Fibroblast of skin of left quadriceps (primary cell): ENCODE measurements at places on chromosomes 7 and 10.

GRCh38 chr7:114426824-114427223, 12.2 kb downstream of the FOXP2 start:
- no peak for DNase-seq

- DNase-seq = no peak
Measured at GRCh38 chr10:86642499-86642898, 11.8 kb upstream of the OPN4 start.

DNA sequence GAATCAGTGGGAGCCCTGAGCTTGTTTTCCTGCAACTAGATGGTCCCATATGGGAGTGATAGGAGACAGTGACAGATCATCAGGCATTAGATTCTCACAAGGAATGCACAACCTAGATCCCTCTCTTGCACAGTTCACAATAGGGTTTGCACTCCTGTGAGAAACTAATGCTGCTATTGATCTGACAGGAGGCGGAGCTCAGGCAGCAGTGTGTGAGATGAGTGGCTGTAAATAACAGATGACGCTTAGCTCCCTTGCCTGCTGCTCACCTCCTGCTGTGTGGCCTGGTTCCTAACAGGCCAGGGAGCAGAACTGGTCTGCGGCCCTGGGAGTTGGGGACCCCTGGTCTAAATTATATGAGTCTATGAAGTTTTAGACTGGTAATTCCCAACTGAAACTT, 3.9 kb downstream of the MIOS start:
- no peak for DNase-seq

DNA sequence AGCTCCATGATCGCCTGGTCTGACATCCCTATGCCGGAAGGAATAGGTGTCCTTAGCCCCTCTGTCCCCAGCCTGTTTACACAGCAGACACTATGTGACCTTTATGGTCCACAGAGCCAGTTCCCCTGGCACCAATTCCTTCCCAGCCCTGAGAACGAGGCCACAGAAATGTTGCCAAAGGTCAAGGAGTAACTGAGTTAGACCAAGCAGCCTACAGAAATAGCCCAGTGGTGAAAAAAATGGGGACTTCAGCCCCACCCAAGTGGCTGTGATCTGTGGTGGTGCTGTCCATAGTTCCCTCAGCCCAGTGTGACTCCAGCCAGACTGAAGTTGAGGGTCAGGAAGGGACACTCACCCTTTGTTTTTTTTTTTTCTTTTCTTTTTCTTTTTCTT, 2.5 kb downstream of the PGAM2 start:
- DNase-seq = no peak

- peak; percentile 66 for DNase-seq
Measured at GRCh38 chr7:93117852-93118530, at the start of gene SAMD9. TSS of gene SAMD9 (minus strand) at chr7:93117979. CDS start at chr7:93106097, 11,882 bp downstream.

DNA sequence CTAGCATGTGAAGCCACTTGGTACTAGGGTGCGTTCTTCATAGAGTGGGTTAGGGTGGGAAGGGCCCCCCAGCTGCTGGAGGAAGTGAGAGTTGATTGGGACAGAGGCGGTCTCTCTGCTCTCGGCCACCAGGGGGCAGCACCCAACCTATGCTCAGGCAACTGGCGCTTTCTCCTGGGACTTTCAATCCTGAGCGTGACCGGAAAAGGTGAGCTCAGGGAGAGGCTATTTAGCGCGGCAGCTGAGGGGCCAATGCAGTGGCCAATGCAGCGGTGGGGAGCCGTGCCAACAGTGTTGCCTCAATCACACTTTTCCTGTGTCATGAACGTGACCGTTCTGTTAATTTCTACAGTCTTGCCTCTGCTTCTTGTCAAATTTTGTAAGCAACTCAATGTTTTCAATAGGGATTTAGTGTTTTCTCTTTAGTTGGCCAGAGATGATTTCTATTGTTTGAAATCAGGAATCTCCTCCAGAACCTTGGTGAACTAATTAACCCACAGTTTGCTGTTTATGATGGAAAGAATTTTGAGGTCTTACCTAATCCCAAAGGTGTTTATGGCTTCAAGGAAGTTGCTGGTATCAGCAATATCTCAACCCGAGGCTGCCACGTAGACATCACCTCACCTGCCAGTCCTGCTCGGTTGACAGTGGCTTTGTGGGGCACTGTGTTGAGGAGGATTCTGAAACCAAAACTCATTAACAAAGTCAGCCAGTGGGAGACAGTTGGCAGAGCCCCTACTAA, 67.9 kb upstream of the PDZD8 start:
- DNase-seq = peak; percentile 77

- peak; percentile 27 for DNase-seq
Measured at GRCh38 chr7:142412551-142413193, 154.8 kb upstream of the PRSS58 start.

- peak; percentile 94 for DNase-seq
Measured at GRCh38 chr7:120996333-120996987, 7.9 kb downstream of the CPED1 start.

GRCh38 chr7:2145835-2146580, 86.7 kb downstream of the MAD1L1 start:
- DNase-seq = no peak

- no peak for DNase-seq
Measured at GRCh38 chr10:128814782-128815181, 652.3 kb upstream of the MGMT start.

- DNase-seq = no peak
Measured at GRCh38 chr7:5421714-5422395, 1.8 kb downstream of the TNRC18 start.

DNA sequence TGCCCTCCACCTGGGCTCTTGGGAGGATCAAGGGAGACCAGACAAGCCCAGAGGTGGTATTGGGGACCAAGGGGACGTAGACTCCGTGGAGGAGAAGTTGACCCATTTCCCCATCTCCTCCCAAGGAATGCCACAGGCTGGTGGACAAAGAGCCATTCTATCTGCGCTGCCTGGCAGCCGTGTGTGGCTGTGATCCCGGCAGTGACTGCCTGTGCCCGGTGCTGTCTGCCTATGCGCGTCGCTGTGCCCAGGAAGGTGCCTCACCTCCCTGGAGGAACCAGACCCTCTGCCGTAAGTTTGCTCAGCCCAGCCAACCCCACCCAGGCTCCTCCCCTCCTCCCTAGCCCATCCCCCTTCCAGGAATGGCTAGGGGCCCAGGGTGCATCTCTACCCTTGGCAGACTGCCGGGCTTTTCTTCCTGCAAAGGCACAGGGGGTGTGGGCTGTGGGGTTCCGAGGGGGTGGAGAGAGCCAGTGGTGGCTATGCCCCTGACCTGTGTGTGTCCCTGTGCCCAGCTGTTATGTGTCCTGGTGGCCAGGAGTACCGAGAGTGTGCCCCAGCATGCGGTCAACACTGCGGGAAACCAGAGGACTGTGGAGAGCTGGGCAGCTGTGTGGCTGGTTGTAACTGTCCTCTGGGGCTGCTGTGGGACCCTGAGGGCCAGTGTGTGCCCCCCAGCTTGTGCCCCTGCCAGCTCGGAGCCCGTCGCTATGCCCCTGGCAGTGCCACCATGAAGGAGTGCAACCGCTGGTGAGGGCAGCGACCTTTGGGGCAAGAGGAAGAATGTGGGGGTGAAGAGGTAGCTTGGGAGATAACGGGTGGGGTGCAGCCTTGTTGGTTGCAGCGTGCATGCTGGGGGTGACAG, 10.2 kb upstream of the ZNF467 start:
- DNase-seq = no peak

DNA sequence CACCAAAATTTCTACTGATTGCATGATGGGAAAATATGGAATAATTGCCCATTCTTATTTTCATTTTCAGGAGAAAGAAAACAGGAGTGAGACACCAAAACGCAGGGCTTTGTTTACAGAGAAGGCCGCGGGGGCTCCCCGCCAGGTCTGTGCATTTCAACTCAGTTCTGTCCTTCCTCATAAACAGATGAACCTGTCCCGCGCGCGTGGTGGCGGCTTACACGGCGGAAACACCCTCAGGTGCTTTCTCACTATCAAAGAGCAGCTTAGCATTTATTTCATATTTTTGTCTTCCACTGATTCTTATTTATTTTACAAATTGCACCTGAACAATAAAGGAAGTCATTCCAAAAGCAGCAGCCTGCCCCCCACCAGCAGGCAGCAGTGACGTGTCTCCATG, 579.4 kb downstream of the PTPRN2 start:
- DNase-seq = no peak

DNA sequence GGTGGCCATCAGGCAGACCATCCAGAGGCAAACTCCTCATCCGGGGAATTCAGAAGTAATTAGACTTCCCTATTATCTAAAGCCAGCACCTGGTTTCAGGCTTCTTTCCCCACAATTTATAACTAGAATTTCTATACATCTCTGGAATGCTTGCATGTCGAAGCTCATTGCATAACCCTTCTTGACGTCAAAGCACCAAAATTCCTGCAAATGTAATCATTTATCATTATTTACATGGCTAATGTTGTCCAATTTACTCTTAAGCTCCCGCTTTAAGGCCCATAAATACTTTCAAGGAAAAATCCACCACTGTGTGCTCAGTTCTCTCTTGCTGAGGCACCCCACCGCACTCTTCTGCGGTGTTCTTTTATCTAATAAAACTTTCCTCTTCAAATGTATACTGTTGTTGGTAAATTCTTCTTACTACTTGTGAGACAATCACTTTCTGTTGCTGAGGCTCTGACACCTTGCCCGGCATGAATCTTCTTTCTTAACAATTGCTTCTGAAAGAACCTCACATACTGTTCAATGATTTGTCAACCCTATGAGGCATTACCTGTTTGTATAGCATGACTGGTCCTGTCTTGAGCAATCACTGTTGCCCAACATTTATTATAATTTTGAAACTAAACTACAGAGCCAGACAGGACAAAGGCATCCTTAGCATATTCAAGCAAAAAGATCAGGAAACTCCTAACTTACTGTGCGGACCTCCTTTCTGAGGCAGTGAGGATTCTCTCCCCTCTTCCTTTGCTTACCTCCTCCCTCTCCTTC, 17.4 kb upstream of the GPR141 start:
- DNase-seq = no peak

GRCh38 chr7:30771174-30771879, at the start of gene MINDY4:
TSS of gene MINDY4 (plus strand) at chr7:30771417. CDS start at chr7:30771494, 77 bp downstream.
- DNase-seq = peak; percentile 43

DNA sequence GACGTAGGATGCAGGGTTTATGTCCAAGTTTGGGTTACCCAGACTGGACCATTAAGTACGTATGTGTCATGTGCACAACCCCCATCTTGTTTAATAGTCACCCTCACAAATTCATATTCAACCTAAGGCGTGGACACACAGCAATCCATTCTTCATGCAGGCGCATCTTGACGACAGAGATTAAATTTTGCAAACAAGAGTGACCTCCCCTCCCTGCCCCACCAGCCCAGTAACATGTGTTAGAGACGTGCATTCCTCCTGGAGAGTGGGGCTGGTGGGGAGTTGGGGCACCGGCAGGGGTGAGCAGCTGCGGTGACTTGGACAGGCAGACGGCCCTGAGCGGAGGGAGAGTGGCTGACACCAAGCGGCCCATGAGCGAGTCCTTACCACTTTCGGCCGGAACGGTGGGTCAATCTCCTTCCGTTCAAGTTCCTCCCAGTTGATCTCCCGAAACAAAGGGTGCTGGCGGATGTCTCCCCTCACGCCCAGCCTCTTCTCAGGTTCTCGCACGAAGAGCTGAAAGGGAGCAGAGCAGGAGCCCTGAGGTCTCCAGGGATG, 149.6 kb downstream of the PRKCQ start:
- DNase-seq = no peak

GRCh38 chr7:149719050-149719899, 54.1 kb downstream of the ZNF467 start:
- no peak for DNase-seq

GRCh38 chr7:139118234-139118804, 8.8 kb upstream of the ZC3HAV1 start:
- no peak for DNase-seq

DNA sequence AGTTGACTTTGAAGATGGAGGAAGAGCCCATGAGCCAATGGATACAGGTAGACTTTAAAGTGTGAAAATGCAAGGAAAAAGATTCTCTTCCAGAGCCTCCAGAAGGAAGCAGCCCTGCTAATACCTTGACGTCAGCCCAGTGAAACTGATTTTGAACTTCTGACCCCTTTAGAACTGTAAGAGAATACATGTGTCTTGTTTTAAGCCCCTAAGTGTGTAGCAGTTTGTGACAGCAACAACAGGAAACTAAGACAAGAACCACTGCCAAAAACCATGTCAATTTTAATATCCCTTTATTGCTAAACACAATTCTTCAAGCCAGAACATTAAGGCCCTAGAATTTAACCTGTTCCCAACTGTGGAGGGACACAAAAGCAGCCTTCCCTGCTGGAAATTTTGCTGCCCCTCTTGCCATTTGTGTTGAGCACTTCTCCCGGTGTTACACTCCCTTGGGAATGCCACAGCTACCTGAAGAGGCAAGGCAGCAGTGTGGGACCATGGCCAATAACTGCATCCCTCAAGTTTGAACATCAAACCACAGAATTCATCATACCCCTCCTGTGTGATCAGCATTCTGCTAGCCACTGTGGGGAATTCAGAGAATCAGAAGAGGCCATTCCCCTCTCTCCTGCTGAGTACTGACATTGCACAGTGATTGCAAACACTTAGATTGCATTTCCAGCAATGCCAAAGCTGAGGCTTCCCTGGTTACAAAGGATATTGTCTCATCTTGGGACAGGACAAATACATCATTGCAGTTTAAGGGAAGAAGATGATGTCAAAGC, 12.3 kb upstream of the CCDC172 start:
- no peak for DNase-seq

GRCh38 chr7:33287738-33288137, 158.4 kb downstream of the BBS9 start:
- DNase-seq = no peak
